ENCODE measurements at places on chromosomes 2 and 18. TPM values are rescaled to one million over a fixed set of nuclear protein-coding genes. Genes with fewer than 3 reads are reported as not detected.

CBLN2 gene
- total RNA-seq: 0.39 TPM

DOK1 gene
- 7.5 TPM for total RNA-seq

FAP gene
- total RNA-seq: 0.41 TPM

ASB18 gene
- total RNA-seq: 3.4 TPM

ELOA2 gene
- not detected for total RNA-seq

ALLC gene
- total RNA-seq: not detected

MYL1 gene
- not detected for total RNA-seq

LPIN2 gene
- total RNA-seq: 13.5 TPM

TEKT4 gene
- 0.37 TPM for total RNA-seq

FAM228A gene
- 0.62 TPM for total RNA-seq

PIEZO2 gene
- total RNA-seq: 0.56 TPM
